ENCODE measurements at places on chromosomes 6 and 20. TPM values are rescaled to one million over a fixed set of nuclear protein-coding genes. Genes with fewer than 3 reads are reported as not detected.

- H3K36me3 ChIP-seq: no peaks in the 10 kb centered on the region
- H3K27me3 ChIP-seq: no peaks in the 10 kb centered on the region
- peaks cover 5% of the 10 kb centered on the region for H3K4me1 ChIP-seq
- no peak for DNase-seq
- no peak overlapping the region for H3K4me3 ChIP-seq
Observed at GRCh38 chr6:106674541-106675229, 45.3 kb downstream of the QRSL1 start.

DNA sequence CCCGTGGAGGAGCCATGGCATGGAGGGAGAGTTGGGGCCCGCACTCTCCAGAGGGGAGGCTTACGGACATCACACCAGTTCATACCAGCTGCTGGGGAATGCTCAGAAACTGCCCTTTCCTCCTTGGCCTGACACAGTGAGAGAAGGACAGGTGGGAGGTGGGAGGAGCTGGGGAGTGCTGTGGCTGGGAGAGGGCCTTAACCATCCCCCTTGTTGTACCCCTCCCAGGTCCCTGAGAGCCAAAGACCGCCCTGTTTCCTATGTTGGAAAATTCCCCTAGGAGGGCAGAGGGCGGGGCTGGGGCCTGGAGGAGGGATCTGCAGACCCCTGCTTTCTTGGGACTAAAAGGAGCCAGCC, 24.1 kb downstream of the FOXP4 start:
- H3K27me3 ChIP-seq: no peaks in the 10 kb centered on the region
- no peaks in the 10 kb centered on the region for H3K4me1 ChIP-seq
- no peak for DNase-seq
- H3K36me3 ChIP-seq: peaks cover 24% of the 10 kb centered on the region
- H3K4me3 ChIP-seq: no peak overlapping the region

DNA sequence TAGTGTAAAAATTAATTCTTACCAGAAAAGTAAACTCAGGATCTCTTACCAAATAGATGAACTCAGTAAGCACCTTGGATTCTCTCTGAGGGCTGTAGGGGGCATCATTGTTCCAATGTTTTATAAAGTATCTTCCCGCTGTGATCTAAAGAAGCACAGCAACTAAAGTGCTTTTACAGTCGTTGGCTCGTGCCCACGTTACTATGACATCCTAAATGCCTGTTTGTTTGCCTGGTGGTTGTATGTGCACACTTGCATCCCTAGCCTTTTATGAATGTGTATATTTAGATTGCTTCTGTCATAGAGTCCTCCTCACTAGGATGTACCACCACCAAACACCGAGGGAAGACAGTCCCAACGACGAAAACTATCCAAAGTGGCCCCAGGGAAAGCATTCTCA, 34.5 kb downstream of the SLX4IP start:
- peaks cover 13% of the 10 kb centered on the region for H3K4me1 ChIP-seq
- no peaks in the 10 kb centered on the region for H3K27me3 ChIP-seq
- DNase-seq: peak; percentile 81
- no peak overlapping the region for H3K4me3 ChIP-seq
- H3K36me3 ChIP-seq: peaks cover 4% of the 10 kb centered on the region
- peak overlapping the region; percentile 59 for H3K27ac ChIP-seq

RCAN2 gene
- 0.09 TPM for total RNA-seq

MROH8 gene
- total RNA-seq: 1.1 TPM

UBR2 gene
- 23.2 TPM for total RNA-seq

TUBB1 gene
- not detected for total RNA-seq
